ENCODE measurements at places on chromosomes 16 and 17.

- no peak for DNase-seq
Observed at GRCh38 chr16:4659363-4660353, 33.7 kb upstream of the NUDT16L1 start.

DNA sequence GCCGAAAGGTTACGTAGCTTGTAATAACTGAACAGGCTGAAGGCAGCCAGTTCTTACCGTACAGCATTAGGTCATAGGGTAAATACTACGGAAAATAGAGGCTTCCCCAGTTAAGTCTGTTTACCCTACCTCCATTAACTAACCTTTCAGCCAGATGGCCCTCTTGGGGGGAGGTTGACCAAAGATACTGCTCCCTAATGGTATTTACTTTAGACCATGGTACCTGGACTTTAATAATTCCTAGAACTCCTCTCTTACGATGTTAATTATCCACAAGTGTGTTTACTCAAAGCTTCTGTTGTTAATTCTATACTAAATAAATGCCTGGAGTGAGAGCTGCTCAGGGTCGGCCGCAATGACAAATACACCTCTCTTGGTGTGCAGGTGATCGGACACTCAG is 9.8 kb upstream of the ADAT1 start:
- no peak for DNase-seq

- DNase-seq, result no peak
Observed at GRCh38 chr16:28106467-28107215, 43.1 kb upstream of the GSG1L start.

GRCh38 chr16:57258910-57259475 is 13.9 kb downstream of the ARL2BP start:
- DNase-seq, result peak; percentile 43

DNA sequence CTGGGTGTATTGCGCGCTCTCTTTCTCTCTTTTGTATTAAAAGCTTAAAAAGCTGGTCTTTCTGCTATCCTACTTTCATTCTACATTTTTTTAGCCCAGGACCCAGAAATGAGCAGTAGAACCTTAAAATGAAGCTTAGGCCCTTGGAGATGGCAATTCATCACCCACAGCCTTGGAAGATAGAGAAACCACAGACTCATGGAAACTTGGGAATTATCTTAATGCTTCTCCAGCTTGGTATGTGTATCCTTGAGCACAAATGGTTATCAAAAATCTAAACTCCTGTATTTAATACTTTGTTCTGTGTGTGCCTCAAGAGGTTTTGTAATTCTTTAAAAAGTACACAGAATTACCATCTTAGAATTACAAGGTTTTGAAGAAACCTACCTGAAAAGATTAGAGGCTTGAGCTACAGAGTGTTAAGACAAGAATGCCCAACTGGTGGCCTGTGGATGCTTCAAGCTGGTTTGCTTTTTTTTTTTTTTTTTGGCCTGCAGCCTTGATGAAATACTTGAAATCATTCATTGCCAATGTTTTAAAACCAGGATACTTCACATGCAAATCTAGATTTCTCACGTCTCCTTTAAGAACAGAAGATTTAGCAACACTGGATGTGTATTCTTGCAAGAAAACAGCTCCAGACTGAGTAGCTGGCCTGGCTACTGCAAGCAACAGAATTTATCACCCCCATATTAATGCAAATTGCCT is 105.0 kb downstream of the XYLT1 start:
- DNase-seq, result no peak

Measured in ascending aorta (tissue), 2 donors.